Activated CD4-positive, alpha-beta memory T cell treated with anti-CD3 and anti-CD28 coated beads for 36 hours (primary cell): ENCODE measurements at places on chromosomes 2 and 18. TPM values are rescaled to one million over a fixed set of nuclear protein-coding genes. Genes with fewer than 3 reads are reported as not detected.

- H3K36me3 ChIP-seq, result no peaks in the 10 kb centered on the region
- H3K27me3 ChIP-seq, result peaks cover 55% of the 10 kb centered on the region
- DNase-seq, result peak; percentile 48
- H3K27ac ChIP-seq, result no peak overlapping the region
- peak overlapping the region; percentile 74 for H3K4me3 ChIP-seq
Measured at GRCh38 chr18:76490670-76491472, 4.2 kb downstream of the ZNF516 start.

DNA sequence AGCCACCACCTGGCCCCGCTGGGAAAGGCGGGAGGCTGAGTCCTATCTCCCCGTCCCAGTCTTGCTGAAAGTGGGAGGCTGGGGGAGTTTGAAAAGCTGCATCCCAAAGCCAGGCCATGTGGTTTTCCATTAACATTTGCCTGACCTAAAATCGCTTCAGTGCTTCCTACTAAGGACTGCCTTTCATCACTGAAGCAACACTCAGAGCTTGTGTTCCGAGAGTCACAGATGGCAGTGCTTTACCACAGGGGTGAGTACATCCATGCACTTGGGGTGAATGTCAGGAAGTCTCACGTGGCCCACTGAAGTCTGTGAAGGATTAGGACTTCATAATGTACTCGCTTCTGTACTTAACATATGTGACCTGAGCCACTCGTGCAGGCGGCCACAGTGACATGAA, 43.3 kb downstream of the PXDN start:
- H3K4me3 ChIP-seq, result no peak overlapping the region
- no peak for DNase-seq
- H3K36me3 ChIP-seq, result no peaks in the 10 kb centered on the region
- peaks cover 3% of the 10 kb centered on the region for H3K27me3 ChIP-seq
- no peak overlapping the region for H3K27ac ChIP-seq

DNA sequence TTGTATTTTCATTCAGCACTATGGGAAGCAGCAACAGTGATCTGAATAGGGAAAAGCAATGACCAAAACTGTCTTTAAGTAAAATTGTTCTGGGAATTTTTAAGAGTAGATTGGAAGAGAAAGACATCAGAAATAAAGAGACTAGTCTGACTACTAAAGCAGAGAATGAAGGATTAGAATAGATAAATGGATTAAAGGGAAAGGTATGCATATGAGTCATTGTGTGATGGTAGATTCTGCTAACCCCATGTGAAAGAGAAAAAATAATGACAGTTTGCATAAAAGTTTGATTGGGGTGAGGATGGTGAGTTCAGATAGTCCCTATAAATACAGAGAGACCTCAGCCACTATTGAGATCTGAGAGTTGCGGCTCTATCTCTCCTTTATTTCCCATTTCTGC, 139.6 kb upstream of the DCC start:
- H3K4me1 ChIP-seq, result no peaks in the 10 kb centered on the region
- no peak overlapping the region for H3K27ac ChIP-seq
- H3K4me3 ChIP-seq, result no peak overlapping the region
- H3K36me3 ChIP-seq, result no peaks in the 10 kb centered on the region
- DNase-seq, result no peak
- no peaks in the 10 kb centered on the region for H3K27me3 ChIP-seq

DNA sequence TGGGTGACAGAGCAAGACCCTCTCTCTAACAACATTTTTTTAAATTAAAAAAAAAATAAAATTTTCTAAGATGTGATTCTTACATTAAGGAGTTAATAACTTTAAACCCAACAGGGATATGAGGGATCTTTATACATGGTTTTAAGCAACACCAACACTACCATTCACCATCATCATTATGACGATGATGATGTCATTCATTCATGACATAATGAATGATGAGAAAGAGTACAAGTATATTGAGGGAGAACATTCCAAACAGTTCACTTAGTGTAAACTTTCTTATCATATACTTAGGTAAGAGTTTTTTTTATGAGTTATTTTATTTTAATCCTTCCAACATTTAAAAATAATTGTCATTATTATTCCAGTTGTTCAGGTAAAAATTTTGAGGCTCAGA, 863.3 kb downstream of the DPP10 start:
- no peaks in the 10 kb centered on the region for H3K36me3 ChIP-seq
- no peaks in the 10 kb centered on the region for H3K4me1 ChIP-seq
- no peak for DNase-seq
- H3K27ac ChIP-seq, result no peak overlapping the region
- no peaks in the 10 kb centered on the region for H3K27me3 ChIP-seq
- no peak overlapping the region for H3K4me3 ChIP-seq

The RNF152 gene
- total RNA-seq, result 0.26 TPM

The ATIC gene
- 256 TPM for total RNA-seq

DNA sequence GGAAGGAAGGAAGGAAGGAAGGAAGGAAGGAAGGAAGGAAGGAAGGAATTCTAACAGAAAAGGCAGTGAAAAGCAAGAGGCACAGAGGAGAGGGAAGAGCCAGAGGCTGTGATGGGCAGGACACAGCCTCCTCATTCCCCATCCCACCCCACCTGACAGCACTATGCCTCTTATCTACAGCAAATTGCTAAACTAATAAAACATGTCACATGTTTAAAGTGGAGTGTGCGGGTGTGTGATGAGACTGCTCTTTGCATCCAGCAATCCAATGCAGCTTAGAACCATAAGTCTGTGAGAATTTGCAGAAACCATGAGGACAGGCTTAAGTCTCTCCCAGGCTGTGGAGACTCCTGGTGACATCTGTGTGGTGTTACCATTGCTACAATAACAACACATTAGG, 108.4 kb upstream of the ALK start:
- H3K4me3 ChIP-seq, result no peak overlapping the region
- no peaks in the 10 kb centered on the region for H3K4me1 ChIP-seq
- peaks cover 8% of the 10 kb centered on the region for H3K27me3 ChIP-seq
- no peaks in the 10 kb centered on the region for H3K36me3 ChIP-seq
- no peak for DNase-seq

The CD28 gene
- total RNA-seq, result 279 TPM

- peaks cover 3% of the 10 kb centered on the region for H3K27me3 ChIP-seq
- H3K4me3 ChIP-seq, result no peak overlapping the region
- no peaks in the 10 kb centered on the region for H3K36me3 ChIP-seq
- no peak for DNase-seq
- no peak overlapping the region for H3K27ac ChIP-seq
- no peaks in the 10 kb centered on the region for H3K4me1 ChIP-seq
Measured at GRCh38 chr18:10899481-10899880, 249.9 kb downstream of the PIEZO2 start.

DNA sequence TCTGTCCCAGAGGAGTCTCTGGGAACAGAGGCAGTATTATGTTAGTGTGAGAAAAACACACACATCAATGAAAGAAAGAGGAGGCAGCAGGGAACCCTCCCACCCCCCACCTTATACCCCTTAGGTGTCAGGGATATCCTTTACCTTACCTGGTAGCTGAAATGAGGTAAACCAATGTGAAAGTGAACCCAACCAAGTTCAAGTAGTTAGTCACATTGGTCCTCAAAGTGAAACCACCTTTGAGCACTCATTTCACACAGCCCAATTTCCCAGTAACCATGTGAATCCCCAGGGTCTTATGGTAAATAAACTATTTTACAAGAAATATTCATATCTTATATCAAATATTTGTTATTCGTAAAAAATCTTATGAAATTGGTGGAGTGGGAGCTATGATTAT, 377.8 kb downstream of the LRATD1 start:
- H3K4me3 ChIP-seq, result no peak overlapping the region
- no peaks in the 10 kb centered on the region for H3K27me3 ChIP-seq
- H3K27ac ChIP-seq, result no peak overlapping the region
- no peak for DNase-seq
- peaks cover 3% of the 10 kb centered on the region for H3K36me3 ChIP-seq
- H3K4me1 ChIP-seq, result peaks cover 5% of the 10 kb centered on the region

- H3K27ac ChIP-seq, result no peak overlapping the region
- H3K4me1 ChIP-seq, result no peaks in the 10 kb centered on the region
- no peak overlapping the region for H3K4me3 ChIP-seq
- peaks cover 15% of the 10 kb centered on the region for H3K36me3 ChIP-seq
- no peaks in the 10 kb centered on the region for H3K27me3 ChIP-seq
Measured at GRCh38 chr2:43462866-43463641, 132.8 kb downstream of the THADA start.

DNA sequence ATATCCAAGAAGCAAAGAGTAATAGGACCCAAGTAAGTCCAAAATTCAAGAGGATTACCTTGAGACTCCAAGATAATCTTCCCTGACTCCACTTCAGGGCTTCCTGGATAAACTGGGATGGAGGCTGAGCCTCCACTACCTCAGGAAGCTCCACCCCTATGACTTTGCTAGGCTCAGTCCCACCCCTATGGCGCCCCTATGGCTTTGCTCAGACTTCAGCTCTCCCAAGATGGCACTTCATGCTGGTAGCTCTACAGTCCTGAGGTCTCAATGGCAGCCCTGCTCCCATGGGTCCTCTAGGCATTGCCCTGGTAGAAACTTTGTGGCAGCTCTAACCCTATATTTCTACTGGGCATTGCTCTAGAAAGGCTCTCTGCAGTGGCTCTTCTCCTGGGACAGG, 69.9 kb upstream of the CHAC2 start:
- H3K4me3 ChIP-seq, result no peak overlapping the region
- no peaks in the 10 kb centered on the region for H3K27me3 ChIP-seq
- peaks cover 34% of the 10 kb centered on the region for H3K36me3 ChIP-seq
- no peak for DNase-seq
- H3K27ac ChIP-seq, result no peak overlapping the region

GRCh38 chr18:62518460-62519375, 4.1 kb upstream of the ZCCHC2 start:
- DNase-seq, result no peak
- no peaks in the 10 kb centered on the region for H3K27me3 ChIP-seq
- no peak overlapping the region for H3K4me3 ChIP-seq
- no peak overlapping the region for H3K27ac ChIP-seq
- H3K4me1 ChIP-seq, result peaks cover 11% of the 10 kb centered on the region

DNA sequence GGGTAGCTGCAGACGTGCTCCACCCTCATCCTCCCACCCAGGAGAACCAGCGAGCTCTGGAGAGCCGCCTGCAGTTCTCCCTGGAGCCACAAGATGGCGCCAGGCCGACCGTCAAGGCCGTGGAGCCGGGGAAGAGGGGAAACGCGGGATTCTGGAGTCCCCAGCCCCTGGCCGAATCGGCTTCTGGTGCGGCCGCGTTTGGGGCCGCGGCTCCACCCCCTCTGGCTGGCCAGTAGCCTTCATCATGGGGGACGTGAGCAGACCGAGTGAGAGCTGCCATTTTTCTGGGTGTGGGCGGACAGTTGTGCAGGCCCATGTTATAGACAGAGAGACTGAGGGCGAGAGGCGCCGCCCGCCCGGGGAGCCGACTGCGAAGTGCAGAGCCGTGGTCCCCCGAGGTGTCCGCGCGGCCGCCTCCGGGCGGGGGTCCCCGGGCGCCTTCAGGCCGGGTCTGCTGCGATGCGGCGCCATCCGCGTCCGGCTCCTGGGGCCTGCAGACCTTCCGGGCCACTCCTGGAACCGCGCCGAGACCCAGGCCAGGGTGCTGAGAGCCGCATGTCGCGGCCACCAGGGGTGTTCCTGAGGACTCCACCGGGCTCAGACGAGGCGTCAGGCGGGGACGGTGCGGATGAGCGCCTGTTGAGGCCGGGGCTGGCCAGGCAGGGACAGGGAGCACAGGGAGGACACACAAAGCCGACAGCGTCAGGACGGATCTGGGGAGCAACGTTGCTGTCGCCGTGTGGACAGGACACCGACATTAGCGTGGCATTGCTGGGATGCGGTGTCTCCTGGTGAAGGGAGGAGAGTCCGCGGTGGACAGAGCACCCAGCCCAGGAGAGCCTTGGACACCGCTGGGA, 418.2 kb upstream of the HS6ST1 start:
- H3K27me3 ChIP-seq, result peaks cover 16% of the 10 kb centered on the region
- no peaks in the 10 kb centered on the region for H3K4me1 ChIP-seq
- H3K27ac ChIP-seq, result no peak overlapping the region
- H3K4me3 ChIP-seq, result peak overlapping the region; percentile 17
- DNase-seq, result peak; percentile 66
- no peaks in the 10 kb centered on the region for H3K36me3 ChIP-seq

The ASAP2 gene
- 0.97 TPM for total RNA-seq

- no peaks in the 10 kb centered on the region for H3K27me3 ChIP-seq
- no peak overlapping the region for H3K4me3 ChIP-seq
- no peak for DNase-seq
- no peaks in the 10 kb centered on the region for H3K4me1 ChIP-seq
Measured at GRCh38 chr18:27311114-27311513, 126.0 kb upstream of the CHST9 start.
